ENCODE measurements at places on chromosomes 11 and 22. TPM values are rescaled to one million over a fixed set of nuclear protein-coding genes. Genes with fewer than 3 reads are reported as not detected.
A peak's percentile ranks its signal among the peaks of the same experiment; 100 is the strongest.

DNA sequence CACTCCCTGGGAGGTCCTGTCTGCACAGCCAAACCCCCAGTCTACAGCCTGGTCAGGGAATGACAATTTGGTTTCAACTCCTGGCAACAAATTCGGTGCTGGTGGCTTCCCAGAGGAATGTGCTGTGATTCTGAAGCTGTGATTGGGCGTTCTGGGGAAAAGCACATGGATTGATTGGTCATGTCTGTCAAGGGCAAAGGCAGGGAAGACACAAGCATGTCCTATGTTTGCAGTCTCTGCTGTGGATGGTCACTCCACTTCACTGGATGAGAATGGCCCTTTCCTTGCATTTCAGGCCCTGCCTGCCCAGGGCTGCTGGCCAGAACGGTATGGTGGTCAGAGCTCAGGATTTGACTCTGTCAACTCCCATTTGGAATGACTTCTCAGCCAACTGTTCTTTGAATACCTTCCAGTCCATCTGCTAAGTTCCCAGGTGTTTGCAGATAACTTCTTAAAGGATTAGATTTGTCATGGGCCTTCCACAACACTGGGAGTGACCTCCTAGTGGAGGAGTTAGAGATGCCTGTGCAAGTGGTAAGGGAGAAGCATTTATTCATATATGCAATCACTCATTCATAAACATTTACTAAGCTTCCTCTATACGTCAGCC, 42.7 kb downstream of the SGSM1 start:
- no peak for DNase-seq

The PNPLA3 gene
- total RNA-seq: 3.0 TPM

- DNase-seq: no peak
Measured at GRCh38 chr11:15216678-15217077, 102.0 kb downstream of the INSC start.

- DNase-seq: peak; percentile 78
Measured at GRCh38 chr22:49322861-49323622, 504.6 kb downstream of the BRD1 start.

- DNase-seq: no peak
Measured at GRCh38 chr11:114317787-114318137, 21.6 kb downstream of the NNMT start.

Measured in osteocyte (in vitro differentiated cells).